ENCODE measurements at places on chromosomes 3 and 15.

GRCh38 chr3:8873740-8874139, 89.5 kb downstream of the RAD18 start:
- no peak for DNase-seq

- DNase-seq: no peak
Measured at GRCh38 chr3:45572755-45573154, 21.8 kb upstream of the LIMD1 start.

GRCh38 chr3:17194116-17194515, 309.4 kb downstream of the PLCL2 start:
- DNase-seq: no peak

DNA sequence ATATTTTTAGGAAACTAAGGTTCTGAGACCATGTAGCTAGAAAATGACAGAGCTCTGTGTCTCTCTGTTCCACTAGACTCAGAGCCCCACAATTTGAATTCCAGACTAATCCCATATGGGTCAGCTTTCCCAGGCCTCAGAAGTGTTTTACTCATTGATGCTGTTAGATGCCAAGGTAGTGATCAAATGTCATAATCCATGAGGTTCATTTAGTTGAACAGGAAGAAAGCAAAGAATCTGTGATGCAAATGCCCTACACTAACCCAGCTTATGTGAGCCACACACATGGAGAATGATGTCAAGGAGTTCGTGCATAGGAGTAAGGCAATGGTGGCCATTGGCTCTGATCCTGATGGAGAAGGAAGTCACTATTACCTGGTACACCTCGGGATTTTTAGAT, 363.4 kb upstream of the RARB start:
- DNase-seq: no peak

DNA sequence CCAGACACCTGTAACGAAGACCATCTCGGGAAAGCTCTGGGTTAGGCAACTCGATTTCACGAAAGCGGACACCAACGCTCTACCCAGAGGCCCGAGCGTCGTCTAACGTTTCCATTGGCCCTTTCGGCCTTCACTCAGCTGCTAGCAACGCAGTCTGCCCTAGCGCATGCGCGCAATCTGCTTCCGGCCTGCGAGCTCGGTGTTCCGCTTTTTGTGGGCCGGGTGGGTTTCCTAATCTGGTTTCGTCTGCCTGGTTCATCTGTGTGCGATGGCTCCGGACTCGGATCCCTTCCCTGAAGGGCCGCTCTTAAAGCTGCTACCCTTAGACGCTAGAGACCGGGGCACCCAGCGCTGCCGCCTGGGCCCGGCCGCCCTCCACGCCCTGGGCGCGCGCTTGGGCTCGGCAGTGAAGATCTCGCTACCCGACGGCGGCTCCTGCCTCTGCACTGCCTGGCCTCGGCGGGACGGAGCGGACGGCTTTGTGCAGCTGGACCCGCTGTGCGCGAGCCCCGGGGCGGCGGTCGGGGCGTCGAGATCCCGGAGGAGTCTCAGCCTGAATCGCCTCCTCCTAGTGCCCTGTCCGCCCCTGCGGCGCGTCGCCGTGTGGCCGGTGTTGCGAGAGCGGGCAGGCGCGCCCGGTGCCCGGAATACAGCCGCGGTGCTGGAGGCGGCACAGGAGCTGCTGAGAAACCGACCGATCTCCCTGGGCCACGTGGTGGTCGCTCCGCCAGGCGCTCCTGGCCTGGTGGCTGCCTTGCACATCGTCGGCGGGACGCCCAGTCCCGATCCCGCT, 24.0 kb upstream of the GATM start:
- peak; percentile 99 for DNase-seq

- peak; percentile 85 for DNase-seq
Measured at GRCh38 chr15:52505151-52505550, 23.5 kb downstream of the MYO5A start.

DNA sequence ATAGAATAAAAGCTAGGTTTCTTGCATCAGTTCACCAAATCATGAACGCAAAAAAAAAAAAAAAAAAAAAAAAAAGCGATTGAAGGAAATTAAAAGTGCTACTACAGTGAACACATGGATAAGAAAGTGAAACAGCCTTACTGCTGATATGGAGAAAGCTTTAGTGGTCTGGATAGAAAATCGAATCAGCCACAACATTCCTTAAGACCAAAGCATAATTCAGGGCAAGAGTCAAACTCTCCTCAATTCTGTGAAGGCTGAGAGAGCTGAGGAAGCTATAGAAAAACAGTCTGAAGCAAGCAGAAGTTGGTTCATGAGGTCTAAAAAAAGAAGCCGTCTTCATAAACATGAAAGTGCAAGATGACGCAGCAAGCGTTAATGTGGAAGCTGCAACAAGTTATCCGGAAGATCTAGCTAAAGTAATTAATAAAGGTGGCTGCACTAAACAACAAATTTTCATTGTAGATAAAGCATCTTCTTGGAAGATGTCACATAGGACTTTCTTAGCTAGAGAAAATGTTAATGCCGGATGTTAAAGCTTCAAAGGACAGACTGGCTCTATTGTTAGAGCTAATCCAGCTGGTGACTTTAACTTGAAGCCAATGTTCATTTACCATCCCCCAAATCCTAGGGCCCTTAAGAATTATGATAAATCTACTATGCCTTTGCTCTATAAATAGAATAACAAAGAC, 19.2 kb downstream of the P3H2 start:
- peak; percentile 67 for DNase-seq

DNA sequence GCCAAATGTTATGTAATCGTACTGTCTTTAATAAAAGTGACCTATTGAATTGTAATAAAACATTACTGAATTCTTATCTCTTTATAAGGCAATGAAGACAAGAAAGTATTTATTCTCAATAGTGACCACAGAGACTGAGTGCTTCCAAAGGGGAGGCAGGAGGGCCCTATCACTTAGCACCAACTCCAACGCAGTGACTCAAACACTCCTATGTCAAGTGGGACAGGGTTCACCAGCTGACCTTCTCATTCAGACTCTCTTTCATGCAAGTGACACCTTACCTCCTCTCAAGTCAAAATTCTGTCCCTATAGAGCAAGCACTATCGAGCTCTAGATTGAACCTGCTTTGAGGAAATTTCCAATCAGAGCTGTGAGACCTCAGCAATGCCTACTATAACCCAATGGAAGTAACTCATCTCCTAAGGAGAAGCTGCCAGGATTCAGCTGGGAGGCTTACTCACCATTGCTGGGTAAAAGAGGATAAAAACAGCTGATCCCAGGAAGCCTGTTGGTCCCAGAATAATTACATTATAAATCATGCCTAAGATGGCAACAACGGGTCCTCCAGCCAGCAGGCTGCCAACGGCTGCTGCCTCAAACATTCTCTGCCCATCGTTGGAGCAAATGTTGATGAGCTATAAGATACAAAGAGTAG, 35.6 kb downstream of the ABCC5 start:
- DNase-seq: no peak

DNA sequence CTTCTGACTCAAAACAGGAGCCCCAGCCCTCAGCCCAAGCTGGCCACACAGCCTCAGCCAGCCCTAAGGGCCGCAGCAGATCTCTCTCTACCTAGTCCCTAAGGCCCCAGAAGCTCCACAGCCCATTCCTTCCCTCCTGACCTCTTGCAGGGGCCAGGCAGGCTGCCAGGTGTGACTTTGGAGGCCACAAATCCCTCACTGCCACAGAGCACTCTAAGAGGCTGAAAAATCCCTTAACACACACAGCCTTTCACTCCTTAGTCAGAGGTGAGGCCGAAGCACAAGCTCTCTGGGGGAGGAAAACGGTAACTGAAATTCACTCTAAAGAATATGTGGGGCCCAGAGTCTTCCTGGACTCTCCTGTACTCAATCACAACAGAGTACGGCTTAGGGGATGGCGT, 23.3 kb downstream of the LRRC2 start:
- no peak for DNase-seq

GRCh38 chr15:29818141-29818540, 4.1 kb downstream of the TJP1 start:
- no peak for DNase-seq

- DNase-seq: no peak
Measured at GRCh38 chr15:67927501-67928168, 87.8 kb upstream of the RNU6-1 start.

GRCh38 chr3:126107957-126108675, 24.2 kb upstream of the SLC41A3 start:
- no peak for DNase-seq

- DNase-seq: peak; percentile 93
Measured at GRCh38 chr15:78108300-78109084, 16.1 kb downstream of the SH2D7 start.

GRCh38 chr3:39177708-39178332, 14.6 kb downstream of the XIRP1 start:
- peak; percentile 90 for DNase-seq

- peak; percentile 19 for DNase-seq
Measured at GRCh38 chr15:86624261-86625036, 544.8 kb downstream of the AGBL1 start.

DNA sequence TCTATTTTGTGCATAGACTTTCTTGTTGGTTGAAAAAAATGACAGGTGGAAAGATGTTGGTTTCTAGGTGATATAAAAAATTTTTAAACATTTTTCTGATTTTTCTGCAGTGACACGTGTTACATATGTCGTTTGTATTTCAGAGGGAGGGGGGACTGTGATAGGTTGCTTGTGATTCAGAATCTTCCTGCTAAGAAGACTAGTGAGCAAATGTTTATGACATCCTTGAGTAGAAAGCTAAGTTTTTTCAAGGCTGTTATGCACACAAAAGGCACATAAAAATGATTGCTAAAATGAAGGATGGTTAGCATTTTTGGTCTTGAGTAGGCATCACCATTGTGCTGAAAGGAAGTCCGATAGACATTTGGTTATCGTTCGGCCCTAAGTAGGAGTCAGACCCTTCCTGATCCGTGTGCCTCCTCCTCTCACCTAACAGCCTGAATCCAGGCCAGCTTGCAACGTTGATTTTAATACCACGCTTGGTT, 1.5 kb downstream of the ZNF639 start:
- peak; percentile 15 for DNase-seq

DNA sequence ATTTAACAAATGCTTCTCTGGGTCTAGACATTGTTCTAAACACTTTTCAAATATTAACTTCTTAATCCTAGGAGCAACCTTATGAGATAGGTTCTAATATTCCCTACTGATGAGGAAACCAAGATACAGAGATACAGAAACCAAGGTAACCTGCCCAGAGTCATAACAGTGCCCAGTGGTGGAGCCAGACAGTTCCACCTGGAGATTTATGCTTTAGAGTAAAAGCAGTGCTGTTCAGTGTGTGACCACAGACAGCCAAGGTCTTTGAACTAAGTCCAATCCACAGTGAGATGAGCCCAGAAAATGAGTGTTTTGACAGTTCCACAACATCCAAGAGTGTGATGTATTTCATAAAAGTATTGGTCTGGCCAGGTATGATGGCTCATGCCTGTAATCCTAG, 105.2 kb upstream of the UMPS start:
- DNase-seq: no peak

DNA sequence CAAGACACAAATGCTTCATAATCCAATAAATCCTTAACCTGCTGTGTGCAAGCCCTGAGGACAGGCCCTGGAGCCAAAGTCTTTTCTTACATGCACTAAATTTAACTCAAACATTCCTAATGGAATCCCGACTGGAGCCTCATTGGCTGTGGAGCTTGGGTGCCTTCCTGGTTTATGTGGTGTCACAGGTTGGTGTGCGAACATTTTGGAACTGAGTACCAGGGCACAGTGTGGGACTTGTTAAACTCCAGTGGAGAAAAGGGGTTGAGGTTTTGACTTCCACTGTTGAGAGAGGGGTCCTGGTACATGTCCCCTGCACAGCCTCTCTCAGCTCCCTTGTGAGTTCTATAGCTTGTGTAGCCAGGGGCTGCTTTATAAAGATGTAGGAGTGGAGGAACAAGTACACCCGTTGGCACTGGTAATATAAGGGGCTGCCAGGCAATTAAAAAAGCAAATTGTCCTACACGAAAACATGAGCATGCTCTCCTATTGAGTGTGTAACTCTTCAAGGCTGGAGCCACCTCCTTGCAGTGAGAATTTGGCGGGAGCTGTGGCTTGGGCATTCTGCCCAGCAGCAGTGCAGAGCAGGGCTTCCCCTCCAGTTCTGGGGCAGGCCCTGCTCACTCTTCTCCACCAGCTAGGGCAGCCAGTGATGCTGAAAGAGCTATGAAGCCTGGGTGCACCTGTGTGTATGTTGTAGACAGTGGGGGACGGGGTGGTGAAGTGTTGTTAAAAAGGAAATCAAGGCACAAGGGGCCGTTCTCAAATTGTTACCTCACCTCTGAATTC, 218.1 kb downstream of the CLSTN2 start:
- no peak for DNase-seq

- no peak for DNase-seq
Measured at GRCh38 chr3:39124876-39125840, 17.7 kb downstream of the TTC21A start.

DNA sequence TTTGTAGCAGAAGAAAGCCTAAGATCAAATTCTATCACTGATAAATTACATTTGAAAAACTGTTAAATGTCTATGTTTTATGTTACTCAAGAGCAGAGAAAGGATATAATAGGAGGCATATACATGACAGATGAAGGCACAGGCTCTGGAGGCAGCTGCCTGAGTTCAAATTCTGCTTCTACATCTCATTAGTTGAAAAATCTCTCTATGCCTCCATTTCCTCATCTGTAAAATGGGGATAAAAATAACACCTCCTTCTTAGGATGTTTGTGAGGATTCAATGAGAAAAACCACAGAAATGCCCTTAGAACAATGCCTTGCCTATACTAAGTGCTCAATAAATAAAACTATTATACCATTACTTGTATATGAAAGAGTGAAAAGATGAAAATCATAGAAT, 21.0 kb downstream of the TP53BP1 start:
- DNase-seq: no peak

DNA sequence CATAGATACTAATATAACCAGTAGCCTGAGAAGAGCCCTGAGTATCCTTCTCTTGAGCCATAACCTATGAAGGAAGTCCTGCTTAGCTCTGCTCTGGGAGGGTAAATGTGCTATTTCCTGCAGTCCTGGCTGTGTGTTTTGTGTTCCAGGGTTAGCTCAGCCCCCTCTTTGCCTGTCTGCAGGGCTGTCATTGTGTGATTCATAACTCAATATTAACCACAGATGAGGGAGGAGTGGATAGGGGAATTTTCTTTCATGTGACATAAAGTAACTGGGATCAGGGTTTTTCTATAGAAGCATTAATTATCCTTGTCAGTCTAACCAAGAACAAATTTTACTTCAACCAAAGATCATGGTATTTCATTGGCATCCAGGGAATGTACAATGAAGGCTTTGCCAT, 183.3 kb upstream of the ZBTB20 start:
- DNase-seq: no peak

Data from inflammatory macrophage (primary cell).